Fibroblast of skin of left quadriceps (primary cell): ENCODE measurements at places on chromosomes 5 and 9.

DNA sequence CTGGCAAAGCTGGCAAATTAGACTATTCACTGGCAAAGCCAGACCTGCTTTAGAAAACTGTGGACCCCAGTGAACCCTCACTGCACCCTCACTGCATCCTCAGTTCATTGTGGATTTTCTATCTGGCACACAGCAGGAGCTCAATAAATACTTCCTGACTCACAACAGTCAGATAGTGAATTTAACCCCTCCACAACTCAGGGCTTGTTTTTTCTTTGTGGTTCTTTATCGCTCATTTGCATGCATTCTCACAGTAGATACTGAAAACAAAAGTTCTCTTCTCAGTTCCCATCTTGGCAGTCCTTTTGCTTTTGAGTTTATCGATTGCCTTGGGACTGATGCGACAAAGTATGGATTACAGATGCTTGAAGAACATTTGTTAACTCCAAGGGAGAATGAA is 99.8 kb downstream of the ACTL7B start:
- no peak for DNase-seq

DNA sequence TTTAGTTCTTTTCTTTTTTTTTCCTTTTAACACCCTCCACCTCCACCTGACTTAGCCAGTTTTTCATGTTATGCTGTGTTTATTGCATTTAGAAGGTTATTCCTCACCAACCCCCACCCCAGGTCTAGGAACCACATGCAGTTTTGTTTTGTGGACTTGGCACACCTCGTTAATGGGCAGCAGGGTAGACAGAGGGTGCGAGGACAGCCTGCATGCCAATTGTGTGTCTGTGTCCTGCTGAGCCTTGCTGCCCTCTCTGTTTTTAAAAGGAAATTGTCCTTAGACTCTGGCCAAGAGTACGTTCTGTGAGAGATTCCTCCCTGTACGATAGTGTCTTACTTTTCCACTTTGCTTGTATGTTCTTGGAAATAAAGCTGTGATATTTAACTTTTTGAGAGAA is 13.9 kb downstream of the PIK3R1 start:
- DNase-seq = no peak

- DNase-seq = no peak
Measured at GRCh38 chr9:124615100-124615742, 108.0 kb upstream of the NR5A1 start.

DNA sequence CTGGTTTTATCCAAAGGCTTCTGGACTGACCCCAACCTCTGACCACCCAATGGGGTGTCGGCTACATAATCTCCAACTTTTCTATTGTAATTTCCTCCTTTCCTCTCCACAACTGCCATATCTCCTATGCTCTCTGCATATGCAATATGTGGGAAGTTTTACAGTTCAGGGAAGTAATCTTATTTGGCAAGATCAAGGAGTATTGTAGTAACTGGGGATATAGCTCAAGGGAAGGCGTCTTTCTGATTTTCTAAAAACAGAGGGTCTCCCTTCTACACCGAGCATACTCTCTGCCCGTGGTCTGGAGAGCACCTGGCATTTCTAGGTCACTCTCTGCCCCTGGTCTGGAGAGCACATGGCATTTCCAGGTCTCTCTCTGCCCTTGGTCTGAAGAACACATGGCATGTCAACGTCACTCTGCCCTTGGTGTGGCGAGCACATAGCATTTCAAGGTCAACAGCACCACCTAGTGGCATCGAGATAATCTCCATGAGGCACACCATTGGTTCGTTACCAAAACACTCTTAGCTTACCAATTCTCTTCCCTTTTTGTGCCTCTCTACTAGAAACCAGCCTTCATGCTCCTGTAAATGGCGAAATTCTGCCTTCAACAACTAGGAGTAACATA is 616.4 kb upstream of the NUDT12 start:
- peak; percentile 4 for DNase-seq

DNA sequence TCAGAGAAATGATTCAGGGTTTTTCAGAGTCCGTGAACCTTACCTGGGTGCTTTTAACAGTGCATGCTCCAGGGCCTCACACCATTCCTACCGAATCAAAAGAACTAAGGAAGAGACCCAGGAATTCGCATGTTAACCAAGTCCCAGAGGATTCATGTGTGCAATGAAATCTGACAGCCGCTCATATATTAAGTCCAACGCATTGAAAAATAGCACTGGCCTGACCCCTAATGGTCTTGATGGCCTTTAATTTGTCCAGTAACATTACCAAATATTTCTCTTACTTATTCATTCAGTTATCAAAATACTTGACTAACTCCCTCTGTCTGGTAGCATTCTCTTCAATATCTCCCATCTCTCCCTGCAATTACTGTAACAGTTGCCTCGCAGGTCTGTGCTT is 55.0 kb upstream of the MARCHF11 start:
- DNase-seq = no peak

- DNase-seq = no peak
Measured at GRCh38 chr9:116494815-116495634, 192.1 kb upstream of the TRIM32 start.

DNA sequence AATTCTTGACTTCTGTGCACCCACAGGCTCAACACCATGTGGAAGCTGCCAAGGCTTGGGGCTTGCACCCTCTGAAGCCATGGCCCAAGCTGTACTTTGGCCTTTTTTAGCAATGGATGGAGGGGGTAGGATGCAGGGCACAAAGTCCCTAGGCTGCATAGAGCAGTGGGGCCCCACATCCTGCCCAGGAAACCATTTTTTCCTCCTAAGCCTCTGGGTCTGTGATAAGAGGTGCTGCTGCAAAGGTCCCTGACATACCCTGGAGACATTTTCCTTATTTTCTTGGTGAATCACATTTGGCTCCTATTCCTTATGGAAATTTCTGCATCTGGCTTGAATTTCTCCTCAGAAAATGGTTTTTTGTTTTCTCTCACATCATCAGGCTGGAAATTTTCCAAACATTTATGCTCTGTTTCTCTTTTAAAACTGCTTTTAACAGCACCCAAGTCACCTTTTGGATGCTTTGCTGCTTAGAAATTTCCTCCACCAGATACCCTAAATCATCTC is 482.7 kb upstream of the TLE4 start:
- DNase-seq = no peak

DNA sequence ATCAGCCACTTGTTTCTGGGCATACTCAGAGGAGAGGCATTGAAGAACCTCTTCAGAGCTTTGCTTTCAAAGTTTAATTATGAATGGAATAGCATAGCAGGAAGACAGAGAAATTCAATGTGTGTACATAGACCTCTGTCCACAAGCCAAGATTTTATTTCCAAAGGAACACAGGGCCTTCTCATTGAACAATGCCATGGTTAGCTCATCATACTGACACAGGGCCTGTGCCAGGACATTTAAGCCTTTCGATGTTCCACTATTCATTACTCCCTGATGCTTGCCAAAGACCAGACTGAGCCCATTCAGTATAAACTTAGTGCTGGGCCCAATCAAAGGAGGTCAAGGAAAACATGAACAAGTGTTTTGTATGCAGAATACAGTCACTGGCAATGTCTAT is 280.8 kb downstream of the FBXL17 start:
- no peak for DNase-seq

DNA sequence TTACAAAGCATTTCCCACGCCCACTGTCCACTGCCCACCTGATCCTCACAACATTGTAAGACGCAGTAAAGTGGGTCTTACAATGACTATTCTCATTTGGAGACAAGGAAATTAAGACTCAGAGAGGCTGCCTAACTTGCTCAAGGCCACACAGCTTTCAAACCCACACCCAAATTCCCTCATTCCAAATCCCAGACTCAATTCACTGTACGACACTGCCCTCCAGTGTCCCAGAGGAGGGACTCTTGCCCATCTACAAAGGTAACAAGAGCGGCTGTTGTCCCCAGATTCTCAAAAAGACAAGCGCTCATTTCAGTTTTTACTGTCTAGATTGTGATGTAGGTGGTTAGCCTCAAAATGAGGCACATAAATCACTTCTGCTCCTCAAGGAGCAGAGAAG is 184.6 kb downstream of the ACTL7B start:
- DNase-seq = peak; percentile 68

DNA sequence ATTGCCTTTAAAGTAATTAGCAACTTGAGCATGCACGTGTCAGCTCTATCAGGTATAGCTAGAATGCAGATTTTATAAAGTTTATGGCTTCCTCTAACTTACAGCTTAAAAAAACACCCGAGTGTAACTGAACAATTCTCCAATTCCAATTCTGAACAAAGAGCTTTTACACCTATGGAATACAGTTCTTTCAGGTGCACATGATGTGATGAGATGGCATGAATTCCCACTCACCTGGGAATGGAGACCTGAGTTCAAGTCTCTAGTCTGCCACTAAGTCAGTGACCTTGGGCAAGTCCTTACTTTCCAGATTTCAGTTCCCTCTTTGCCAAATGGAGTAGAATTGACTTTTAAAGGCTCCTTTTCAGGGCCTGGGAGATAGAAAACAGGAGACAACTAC is 1.8 kb downstream of the ZFAND5 start:
- no peak for DNase-seq

DNA sequence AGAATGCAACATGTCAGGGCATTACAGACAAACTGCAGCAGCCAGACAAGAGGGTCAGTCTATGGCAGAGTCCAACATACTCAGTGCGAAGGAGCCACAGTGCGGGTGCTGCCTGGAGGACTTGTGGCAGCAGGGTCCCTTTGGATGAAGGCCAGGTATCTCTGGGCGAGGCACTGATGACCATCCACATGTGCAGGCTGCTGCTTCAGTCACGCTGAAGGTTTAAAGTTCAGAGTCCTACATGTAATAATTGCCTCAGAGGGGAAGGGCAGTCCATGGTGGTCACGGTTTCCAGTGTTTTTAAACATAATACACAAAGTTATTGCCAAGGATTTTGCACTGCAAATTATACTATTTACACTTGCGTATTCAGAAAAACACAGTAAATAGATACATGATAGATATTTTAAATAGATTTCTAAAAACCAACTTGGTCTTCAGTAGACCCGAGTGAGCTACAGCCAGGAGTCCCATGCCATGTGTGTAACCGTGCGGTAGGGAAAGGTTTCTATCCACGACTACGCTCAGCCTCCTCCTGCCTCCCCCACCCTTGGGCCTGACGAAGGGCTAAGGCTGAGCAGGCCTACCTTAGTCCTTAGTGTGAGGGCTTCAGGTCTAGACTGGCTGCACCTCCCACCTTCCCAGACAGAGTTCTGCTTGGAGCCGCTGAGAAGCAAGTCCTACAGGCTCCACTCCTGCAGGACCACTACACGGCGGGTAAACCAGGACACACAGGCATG is 76.2 kb downstream of the GPR21 start:
- DNase-seq = no peak

- DNase-seq = no peak
Measured at GRCh38 chr9:137969008-137969407, 91.4 kb downstream of the CACNA1B start.

DNA sequence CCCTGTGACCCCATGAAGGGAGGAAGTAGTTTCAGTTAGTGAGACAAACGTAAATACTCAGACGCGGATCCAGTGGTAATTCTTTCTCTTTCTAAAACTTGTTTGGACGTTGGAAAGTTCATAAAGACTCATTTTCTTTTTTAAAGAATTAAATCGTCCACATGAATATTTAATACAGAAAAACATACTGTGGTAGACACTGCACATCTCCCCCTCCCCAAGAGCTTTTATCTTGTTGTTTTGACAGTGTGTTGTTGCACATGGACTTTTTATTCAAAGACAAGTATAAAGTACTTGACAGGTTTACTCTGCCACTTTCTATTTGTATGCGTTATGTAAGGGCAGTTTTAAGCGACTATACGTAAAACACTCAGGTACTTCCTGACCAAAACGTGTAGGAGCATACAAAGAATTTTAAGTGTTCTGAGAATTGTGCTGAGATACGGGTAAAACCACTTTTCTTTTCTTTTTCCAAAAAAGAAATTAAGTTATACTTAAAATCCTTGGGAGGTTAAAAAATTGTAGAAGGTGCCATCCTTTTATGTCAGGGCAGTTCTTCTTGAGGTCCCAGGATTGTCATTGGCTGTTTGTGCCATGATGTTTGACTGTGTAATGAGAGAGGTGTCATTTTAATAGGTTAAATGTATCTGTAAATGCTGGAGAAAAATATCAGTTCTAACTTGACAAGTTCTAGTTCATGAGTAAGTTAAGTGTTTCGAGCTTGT is 1.3 kb downstream of the NIPBL start:
- no peak for DNase-seq

- no peak for DNase-seq
Measured at GRCh38 chr5:119016125-119016774, 27.9 kb upstream of the DTWD2 start.

- no peak for DNase-seq
Measured at GRCh38 chr5:52778781-52779180, 8.9 kb upstream of the ITGA1 start.

DNA sequence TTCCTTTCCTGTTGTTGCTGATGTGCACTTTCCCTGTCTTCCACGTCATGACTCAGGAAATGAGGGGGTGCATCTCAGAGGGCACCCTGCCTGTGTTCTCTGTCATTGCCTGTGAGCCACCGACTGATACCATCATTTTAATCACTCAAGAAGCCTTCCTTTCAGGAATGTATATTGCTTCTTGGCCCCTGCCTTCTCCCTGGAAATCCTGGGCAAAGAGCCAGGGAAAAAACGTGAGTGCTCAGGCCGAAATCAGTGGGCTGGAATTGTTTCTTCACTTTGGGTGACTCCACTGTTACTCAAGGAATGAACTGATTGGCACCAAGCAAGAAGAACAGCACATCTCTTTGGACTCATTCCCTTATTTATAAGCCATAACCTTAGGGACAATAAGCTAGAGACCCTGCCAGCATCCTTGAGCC is 126.1 kb downstream of the SNX18 start:
- DNase-seq = peak; percentile 88

DNA sequence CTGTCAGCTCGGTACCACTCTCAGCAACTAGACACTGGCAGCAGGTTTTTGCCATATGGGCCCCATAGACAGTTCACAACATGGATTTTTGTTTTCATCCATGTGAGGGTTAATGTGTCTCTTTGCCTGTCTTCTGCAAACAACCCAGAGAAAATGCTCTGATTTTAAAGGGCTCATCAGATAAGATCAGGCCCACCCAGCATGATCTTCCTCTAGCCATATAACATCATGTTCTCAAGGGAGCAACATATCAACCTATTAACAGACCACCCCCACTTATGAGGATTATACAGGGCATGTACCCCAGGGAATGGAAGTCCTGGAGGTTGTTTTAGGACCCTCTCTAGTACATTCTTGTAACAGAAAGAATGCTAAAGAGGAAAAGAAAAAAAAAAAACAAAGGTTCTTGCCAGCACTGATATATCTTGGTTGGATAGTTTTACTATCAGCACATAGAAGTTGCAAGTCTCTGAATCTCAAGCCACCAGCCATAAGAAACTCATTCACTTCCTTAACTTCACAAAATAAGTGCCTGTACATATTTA is 1015.1 kb downstream of the TLE4 start:
- DNase-seq = no peak

DNA sequence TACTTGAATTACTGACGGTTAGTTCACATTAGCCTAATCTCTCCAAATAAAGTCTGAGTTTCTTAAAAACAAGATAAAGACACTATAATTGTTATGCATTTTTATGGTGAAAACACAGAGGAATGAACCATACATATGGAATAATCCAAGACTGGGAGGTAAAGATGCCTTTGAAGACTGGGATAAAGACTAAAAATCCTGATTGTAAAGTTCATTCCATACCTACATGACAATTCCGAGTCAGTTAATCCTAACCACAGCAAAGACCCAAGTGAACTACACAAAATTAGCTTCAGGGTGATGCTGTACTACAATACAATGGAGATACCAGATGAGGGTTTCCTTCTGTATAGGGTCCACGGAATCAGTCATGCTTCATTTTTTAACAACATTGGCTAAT is 6.3 kb downstream of the AP3B1 start:
- no peak for DNase-seq
